ENCODE measurements at places on chromosomes 16 and 17.

- DNase-seq = no peak
Observed at GRCh38 chr16:12398029-12398682, 405.5 kb downstream of the CPPED1 start.

DNA sequence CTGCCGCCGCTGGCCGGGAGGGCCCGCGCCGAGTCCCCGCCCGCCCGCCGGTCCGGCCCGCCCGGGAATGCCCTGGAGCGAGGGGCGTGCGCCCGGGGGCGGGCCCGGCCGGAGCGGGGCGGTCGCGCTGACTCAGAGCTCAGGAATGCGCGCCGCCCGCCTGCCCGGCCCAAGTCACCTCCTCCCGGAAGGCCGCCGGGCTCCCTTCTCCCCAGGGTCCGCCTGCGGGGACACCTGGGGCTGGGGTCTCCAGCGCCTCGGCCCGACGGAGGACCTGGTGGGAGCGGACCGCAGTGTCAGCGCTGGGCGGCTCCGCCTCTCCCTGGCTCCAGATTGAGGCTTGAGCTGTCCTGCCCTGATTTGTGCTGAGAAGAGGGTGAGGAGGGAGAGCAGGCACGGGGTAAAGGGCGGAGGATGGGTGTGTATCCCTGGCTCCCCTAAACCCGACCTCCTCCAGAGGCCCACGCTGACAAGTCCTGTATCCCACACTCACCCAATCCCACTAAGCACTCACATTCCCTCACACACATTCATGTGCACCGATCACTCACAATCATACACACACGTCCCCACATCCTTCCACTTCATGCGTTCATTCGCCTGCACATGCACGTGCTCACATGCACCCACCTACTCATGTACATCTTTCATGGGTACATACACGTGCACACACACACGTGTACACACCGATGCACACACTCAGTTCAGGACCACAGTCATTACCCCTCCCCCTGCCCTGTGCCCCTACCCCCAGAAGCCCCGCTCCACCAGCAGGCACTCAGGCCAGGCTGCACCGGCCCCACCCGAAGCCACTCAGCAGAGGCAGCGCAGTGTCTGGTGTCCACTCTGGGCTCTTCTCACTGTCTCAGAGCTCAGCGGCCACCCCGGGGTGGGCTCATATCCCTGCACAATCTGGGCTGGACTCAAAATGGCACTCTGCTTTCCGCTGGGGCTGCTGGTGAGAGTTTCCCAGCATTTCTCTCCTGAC, at the start of gene RHBDF1:
RHBDF1 (minus strand) TSS at position 71 of the 988 bp plus-strand sequence. CDS start 7,616 bp downstream, outside the sequence.
- no peak for DNase-seq

- no peak for DNase-seq
Observed at GRCh38 chr17:49926886-49927285, 42.1 kb upstream of the DLX4 start.

DNA sequence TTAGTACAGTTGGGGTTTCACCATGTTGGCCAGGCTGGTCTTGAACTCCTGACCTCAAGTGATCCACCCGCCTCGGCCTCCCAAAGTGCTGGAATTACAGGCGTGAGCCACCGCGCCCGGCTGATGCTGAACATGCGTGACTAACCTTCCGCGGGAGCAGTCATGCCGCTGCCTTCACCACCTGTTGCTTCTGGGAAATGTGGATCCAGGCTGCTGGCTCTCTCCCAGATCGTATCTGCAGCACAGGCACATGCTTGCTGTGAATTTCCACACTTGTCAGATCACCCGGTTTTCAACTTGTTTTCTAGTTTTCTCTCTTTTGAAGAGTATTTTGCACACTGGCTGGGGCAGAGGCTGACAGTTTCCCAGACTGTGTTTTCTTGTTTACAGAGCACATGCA, 97.9 kb downstream of the ADCY9 start:
- no peak for DNase-seq

- no peak for DNase-seq
Observed at GRCh38 chr17:50035421-50035879, 20.5 kb upstream of the ITGA3 start.

DNA sequence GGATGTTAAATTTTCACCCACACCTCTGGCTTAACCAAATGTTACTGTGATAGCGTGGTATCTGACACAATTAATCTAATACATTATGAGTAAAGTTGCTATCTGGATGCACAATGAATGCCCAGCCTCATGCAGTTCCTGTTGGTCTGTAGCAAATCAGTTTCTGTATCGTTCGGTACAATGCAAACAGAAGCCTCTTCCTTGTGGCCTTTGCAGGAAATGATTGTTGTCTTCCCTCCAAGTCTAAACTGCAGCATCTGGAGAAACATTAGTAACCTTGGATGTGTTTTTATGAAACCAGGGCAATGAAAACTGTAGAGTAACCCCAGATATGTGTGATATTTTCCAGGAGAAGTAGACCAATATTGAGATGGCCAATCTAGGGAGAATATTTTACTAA, 46.8 kb downstream of the CYB561 start:
- no peak for DNase-seq

DNA sequence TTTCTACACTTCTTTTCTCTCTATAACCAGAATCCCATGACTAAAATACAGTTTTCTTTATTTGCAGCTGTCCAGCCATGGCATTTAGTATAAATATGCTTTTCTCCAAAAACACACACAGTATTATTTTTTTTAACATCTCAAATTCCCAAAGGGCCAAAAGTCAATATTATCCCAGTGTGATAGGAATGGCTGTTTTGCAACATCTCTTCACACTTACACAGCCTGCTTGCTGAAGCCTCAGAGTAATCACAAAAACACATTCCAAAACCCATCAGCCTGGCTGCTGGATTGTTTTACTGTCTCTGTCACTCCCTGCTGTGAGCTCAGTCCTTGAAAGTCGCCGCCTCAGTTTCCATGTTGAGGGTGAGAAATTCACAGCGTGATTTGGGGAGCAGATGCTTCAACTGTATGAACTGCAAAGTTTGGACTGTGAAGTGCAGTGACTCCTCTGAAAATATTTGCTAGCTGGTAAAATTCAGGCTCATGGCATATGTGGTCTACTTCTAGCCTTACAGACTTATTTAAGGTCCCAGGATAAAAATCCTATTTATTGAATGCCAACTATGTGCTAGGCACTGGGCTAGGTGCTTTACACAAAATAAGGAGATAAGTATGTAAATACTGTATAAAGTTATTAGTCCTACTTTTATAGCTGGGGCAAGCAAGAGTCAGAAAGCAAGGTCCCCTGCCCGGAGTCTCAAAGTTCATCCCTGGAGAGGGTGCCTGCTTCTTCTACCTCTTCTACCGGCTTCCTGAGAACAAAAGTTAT, 116.5 kb downstream of the SOCS1 start:
- DNase-seq = no peak

DNA sequence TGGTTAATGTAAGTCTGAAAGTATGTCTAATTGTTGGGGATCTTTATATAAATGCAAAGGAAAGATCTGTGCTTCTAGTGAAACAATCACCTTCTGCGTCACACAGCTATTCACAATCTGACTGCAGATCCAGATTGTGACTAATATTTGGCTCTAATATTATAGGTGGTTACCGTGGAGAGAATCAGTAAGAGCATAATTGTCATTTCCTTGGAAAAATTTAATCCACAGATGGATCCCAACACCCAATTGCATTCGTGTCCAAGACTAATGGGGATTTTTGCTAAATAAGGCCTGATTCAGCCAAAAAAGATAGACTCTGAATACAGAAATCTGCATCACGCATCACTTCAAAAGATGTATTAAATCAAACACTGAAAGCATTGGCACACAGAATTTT, 2.7 kb upstream of the KCNJ2 start:
- DNase-seq = no peak

DNA sequence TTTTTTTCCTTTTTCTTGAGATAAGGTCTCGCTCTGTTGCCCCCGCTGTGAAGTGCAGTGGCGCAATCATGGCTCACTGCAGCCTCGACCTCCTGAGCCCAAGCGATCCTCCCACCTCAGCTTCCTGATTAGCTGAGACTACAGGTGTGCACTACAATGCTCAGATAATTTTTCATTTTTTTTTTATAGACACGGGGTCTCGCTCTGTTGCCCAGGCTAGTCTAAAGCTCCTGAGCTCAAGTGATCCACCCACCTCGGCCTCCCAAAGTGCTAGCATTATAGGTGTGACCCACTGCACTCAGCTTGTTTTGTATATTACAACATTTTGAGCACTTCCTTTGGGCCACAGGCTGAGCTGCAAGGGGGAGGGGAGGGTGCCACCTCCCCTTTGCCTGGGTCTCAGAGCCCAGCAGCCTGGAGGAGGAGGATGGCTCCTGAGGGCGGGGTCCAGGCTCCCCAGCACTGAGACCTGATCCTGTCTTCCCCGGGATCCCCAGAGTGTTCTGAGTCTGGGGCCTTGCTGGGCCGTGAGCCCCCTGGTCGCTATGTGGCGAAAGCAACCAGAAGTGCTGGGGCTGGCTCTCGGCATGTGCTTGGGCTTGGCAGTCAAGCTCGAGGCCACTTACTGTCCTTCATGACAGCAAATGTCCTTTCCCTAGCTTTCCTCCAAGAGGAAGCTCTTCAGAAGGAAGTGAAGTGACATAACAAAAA, 8.1 kb downstream of the DEF8 start:
- DNase-seq = no peak

DNA sequence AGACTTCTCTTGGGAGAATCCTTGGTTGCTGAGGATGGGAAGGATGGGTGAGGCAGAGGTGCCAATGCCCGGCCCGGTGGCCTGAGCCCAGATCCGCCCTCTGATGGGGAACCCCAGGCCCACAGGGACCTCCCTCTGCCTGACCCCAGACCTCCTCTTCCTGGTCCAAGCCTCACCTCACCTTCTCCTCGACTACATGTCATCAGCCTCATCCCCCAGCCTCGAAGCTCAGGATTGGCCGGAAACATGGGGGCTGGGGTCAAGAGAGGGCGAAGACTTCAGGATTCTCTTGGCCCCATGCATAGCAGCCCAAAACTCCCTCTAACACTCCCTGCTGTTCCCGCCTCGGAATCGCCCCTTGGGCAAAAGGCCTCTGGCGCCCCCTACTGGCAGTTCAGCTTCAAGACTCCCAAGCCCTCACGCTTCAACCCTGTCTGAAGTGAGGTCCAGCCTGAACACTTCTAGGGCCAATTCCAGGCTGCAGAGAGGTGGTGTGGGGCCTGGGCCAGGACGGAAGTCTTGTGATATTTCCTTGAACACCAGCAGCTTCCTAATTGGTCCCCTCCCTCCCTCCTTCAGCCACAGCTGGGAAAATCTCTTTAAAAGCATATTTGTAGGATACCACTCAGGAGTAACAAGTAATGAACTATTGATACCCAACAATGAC, 47.2 kb downstream of the ARHGAP27 start:
- DNase-seq = peak; percentile 28

GRCh38 chr16:1099189-1100083, 3.4 kb upstream of the C1QTNF8 start:
- no peak for DNase-seq

DNA sequence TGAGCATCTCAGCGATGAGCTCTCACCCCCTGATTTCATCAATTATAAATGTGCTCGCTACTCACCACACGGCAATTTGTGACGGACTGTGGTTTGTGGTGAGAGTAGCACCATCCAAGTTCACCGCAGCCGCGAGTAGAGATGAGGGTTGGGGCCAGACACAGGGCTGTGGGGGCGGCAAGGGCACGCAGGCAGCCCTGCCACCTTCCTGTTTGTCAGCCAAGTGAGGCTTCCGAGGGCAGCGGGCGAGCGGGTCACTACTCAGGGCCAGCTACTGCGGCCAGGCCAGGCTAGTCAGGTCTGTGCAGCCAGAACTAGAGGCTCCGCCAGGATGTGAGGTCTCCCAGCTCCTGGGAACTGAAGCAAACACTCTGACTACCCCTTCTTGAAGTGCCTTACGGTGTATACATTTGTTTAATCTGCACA, 39.6 kb upstream of the MEOX1 start:
- peak; percentile 76 for DNase-seq

GRCh38 chr17:78291944-78292910, 60.8 kb downstream of the TMEM235 start:
- no peak for DNase-seq

DNA sequence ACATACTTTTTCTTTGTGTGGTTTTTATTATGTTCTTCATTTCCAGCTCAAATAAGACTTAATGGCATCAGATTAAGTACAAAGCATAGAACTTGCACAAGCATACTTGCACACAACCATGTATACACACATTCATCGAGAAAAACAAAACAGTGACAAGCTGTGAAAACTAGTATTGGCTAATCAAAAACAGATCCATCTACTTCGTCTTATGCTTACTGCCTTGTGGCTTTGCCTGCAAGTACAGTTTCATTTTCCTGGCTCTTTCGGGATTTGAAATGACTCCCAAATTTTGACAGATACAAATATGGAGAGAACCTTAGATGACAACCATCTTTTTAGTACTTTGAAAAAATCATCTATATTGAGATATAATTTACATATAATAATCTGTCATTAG, 338.3 kb downstream of the BCAS3 start:
- no peak for DNase-seq

- DNase-seq = no peak
Observed at GRCh38 chr17:33500151-33500550, 207.1 kb upstream of the ASIC2 start.

DNA sequence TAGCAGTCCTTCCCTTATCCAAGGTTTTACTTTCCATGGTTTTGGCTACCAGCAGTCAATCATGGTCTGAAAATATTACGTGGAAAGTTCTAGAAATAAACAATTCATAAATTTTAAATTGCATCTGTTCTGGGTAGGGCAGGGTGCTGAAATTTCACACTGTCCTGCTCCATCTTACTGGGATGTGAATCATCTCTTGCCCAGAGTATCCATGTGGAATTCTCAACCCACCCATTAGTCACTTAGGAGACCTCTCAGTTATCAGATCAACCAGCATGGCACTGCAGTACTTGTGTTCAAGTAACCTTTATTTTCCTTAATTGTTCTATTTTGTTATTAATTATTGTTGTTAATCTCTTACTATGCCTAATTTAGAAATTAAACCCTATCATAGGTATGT, 202.8 kb upstream of the CPHXL start:
- DNase-seq = no peak

DNA sequence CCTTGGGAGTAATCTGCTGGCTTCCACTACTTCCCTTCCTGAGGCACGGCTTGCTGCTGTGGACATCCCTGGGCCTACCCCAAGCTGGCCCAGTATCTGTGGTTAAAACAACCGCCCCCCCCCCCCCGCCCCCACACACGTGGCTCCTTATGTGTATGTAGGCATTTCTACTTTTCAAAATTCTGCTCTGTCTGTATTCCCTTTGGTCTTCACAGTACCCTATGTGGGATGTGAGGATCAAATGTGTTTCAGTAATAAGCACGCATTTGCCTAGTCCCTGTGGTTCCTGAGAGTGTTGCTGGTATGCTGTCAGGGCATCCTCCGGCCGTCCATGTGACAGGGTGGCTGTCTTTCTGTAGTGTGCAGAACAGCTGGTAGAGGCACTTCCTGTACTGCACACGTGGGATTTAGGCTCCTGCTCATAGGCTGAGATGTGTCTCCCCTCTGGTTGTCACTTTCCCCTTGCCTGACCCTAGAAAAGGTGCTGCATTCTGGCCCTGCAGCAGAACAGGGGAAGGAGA, 2.2 kb downstream of the NT5M start:
- DNase-seq = no peak

GRCh38 chr16:25038239-25038954, 23.2 kb upstream of the ARHGAP17 start:
- DNase-seq = no peak

DNA sequence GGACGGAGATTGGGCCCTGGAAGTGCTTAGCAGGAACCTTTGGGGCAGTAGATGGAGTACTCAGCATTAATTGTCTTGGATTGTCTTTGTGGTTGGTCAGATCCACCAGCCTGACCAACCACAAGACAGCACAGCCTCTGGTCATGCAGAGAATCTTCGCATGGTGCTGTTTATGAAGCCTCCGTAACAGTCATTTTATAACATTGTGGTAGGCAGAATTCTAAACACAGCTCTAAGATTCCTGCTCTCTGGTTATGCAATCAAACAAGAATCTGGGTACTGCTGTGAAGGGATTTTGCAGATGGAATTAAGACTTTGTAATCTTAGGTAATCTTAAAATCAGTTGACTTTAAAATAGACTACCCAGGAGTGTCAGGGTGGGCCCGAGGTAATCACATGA, 312.2 kb upstream of the GOT2 start:
- peak; percentile 54 for DNase-seq
